ENCODE measurements at places on chromosomes 6 and 20. TPM values are rescaled to one million over a fixed set of nuclear protein-coding genes. Genes with fewer than 3 reads are reported as not detected.

Gene CRYBG1
- total RNA-seq = 105 TPM

Gene OR2B6
- total RNA-seq = not detected

Gene CD83
- total RNA-seq = 9.0 TPM

Gene DBNDD2
- total RNA-seq = 56.5 TPM

Gene ISM1
- total RNA-seq = 9.0 TPM

Gene PRKN
- 8.5 TPM for total RNA-seq

Gene SCUBE3
- total RNA-seq = 0.64 TPM

Gene RAET1E
- total RNA-seq = 14.4 TPM

Gene SSTR4
- total RNA-seq = not detected

Measured in suprapubic skin (tissue), 4 donors.